ENCODE measurements at places on chromosomes 6 and 20. TPM values are rescaled to one million over a fixed set of nuclear protein-coding genes. Genes with fewer than 3 reads are reported as not detected.

ALDH8A1 gene
- total RNA-seq = 0.46 TPM

MUC22 gene
- total RNA-seq = 1.6 TPM

HDGFL1 gene
- total RNA-seq = not detected

BPIFB1 gene
- total RNA-seq = 1.8 TPM

MAFB gene
- total RNA-seq = 104 TPM

GSTA2 gene
- total RNA-seq = 25.3 TPM

TAPBP gene
- total RNA-seq = 71.4 TPM

PROKR2 gene
- total RNA-seq = 5.9 TPM

LKAAEAR1 gene
- total RNA-seq = not detected

Data from type B pancreatic cell (in vitro differentiated cells).